Head of caudate nucleus (tissue), 42 donors: ENCODE measurements at places on chromosomes 12 and 14.
A peak's percentile ranks its signal among the peaks of the same experiment; 100 is the strongest.

DNA sequence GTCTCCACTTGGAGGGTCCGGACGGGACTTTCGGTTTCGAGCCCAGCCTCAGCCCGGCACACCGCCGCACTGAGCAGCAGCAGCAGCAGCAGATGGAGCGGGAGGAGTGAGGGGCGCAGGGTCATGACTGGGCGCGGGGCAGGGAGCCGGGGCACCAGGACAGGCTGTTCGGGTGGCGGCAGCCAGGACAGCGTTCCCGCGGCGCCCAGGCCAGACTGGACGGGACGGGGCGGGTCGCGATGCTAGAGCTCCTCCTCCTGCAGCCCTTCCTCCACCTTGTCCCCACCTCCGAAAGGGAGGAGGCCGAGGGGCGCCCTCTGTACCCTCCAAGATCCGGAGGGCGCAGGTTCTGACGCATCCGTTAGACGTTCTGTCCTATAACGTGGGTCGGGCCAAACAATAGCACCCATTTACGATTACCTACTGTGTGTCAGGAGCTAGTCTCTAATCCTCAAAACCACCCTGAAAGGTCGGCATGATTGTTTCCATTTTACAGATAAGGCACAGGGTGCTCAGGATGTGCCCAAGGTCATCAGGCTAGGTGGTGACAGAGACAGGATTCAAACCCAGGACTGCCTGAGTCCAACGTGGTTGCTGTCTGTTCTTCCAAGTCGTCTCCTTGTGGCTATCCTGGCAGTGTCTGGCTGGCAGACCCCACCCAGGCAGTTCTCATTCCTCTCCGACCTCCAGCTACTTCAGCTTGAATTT is at the start of gene FKBP11:
FKBP11 (minus strand) TSS at position 189 of the 708 bp plus-strand sequence; CDS start at position 125, 64 bp downstream.
- no peak for DNase-seq

- DNase-seq, result peak; percentile 36
These were observed 30.4 kb downstream of the CCDC92 start for GRCh38 chr12:123942238-123942653.

DNA sequence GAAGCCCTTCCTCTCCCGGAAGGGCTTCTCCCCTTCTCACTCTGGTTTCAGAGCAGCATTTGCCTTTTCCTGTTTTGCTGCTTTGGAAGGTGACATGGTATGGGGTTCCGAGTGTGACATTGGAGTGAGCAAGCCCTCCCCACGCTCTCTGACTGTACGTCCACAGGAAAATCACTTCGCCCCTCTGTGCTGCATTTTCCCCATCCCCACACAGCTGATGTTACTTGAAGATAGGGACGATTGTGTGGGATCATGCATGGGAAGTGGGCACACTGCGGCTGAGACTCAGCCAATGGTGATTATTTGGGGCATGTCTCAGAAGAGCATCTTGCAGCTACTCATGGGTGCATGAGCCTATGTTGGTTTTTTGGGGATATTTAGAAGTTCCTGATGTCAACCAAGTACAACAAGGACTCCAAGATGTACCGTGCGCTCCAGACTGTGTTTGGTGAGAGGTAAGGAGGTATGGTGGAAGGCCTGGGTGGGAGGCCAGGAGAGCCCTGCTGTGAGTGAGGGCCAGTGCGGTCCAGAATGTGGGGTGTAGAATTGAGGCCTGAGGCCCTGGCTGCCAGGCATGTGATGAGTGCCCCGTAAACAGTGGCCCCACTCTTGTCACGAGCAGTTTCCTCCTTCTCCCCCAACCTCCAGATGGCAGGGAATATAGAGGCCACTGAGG is 15.1 kb downstream of the CYP46A1 start:
- DNase-seq, result no peak

GRCh38 chr12:107349008-107349747 is 255.8 kb upstream of the CRY1 start:
- no peak for DNase-seq

DNA sequence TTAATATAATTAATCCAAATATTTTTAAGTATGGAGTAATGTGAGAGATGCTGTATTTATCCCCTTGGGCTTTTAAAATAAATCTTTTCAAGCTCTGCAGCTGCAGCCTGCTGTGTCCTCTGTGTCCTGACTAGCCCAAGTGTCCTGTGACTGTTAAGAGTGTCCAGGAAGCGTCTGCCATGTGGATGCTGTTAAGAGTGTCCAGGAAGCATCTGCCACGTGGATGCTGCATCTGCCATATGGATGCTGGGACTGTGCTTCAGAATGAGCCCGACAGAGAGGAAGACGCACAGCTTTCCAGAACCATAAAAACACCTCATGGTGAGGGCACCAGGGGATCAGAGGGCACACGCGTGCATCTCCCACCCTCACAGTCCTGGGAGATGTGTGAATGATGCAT is 307.2 kb downstream of the ADGRD1 start:
- DNase-seq, result no peak

DNA sequence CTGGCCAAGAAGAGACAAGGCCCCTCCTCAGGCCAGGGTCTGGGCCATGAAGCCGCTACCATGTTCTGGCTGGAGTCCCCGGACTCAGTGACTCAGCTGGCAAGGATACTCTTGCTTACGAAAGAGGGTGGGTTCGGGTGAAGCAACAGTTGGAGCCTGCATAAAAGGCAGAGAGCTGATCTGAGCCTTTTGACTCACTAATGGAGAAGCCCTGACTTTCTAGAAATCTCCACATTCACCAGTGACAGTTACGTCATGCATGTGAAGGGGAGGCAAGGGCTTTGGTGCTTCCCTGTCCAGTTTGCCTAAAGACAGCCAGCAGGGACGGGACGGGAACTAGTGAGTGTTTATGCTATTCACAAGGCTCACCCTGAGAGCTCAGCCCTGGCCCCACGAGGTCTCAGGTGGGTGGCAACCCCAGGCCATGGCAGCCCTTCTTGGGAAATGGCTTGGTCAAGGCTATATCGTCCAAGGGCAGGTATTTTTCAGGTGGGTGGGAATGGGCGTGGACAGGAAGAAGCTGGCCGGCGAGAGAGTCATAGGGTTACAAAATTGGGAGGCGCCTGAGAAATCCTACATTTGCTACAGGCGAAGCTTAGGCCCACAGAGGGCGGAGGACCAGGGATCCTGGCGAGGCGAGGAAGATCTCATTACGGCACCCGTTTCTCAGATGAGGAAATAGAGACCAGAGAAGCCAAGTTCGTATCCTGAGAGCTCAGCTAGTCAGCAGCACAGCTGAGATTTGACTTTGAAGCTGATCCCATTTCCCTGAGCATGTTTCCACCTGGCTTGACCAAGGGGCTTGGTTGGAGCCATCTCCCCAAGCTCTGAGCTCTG is 314.6 kb downstream of the BCL11B start:
- DNase-seq, result no peak

DNA sequence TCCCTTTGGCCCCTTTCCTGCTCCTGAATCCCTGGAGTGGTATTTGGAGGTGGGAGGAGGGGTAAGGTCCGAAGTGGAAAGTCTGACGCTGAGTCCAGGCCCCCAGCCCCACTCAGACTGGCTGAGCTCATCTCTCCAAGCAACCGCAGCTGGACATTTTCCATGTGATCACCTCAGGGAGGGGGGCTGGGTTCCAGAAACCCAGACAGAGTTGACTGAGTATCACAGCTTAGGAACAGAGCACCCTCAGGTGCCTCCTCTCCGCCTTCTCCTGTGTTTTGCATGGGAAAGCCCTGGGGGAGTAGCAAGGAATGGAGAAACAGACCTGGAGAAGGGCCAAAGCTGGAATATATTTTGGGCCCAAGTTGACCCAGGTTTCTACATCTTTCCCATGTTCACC is 8.0 kb upstream of the ITGA5 start:
- DNase-seq, result no peak

GRCh38 chr12:115872919-115873357 is 404.6 kb downstream of the MED13L start:
- no peak for DNase-seq

GRCh38 chr14:59481407-59481806 is 2.8 kb downstream of the L3HYPDH start:
- no peak for DNase-seq

DNA sequence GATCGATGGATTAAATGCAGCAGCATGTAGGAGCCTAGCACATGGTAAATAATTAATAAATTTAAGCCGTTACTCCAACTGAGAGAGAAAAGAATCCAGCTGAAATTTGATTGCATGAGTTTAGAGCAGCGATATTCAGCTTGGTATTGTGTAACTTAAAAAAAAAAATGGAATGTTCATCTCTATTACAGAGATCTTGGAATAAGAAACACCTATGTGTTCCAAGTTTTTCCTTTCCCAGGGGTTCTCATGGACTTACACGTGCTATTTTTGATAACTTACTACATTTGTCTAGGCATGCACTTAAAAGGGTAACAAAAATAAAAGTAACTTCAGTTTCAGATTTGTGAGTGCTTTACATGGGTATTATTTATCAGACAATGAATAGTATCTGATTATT is 122.8 kb downstream of the RASSF9 start:
- no peak for DNase-seq

DNA sequence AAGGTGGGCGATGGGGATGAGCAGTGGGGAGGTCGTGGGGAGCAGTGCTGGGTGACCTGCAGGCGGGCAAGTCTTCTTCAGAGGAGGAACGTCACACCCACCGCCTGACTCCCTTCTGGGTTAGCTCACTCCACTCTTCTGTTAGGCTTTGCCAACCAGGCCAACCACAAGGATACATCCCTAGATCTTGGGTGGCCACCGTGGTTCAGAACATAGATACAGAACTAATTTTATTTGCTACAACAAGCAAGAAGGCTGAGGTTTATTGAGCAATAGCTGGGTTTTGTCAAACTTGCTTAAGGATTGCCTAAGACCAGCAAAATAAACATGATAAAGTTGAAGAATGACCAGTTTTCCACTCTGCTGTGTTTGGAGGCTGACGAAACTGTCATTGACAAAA is 109.4 kb downstream of the DACT1 start:
- no peak for DNase-seq

GRCh38 chr14:32377046-32377646 is 48.0 kb downstream of the AKAP6 start:
- no peak for DNase-seq

- DNase-seq, result no peak
These were observed 58.7 kb downstream of the RALGAPA1 start for GRCh38 chr14:35750202-35750904.

DNA sequence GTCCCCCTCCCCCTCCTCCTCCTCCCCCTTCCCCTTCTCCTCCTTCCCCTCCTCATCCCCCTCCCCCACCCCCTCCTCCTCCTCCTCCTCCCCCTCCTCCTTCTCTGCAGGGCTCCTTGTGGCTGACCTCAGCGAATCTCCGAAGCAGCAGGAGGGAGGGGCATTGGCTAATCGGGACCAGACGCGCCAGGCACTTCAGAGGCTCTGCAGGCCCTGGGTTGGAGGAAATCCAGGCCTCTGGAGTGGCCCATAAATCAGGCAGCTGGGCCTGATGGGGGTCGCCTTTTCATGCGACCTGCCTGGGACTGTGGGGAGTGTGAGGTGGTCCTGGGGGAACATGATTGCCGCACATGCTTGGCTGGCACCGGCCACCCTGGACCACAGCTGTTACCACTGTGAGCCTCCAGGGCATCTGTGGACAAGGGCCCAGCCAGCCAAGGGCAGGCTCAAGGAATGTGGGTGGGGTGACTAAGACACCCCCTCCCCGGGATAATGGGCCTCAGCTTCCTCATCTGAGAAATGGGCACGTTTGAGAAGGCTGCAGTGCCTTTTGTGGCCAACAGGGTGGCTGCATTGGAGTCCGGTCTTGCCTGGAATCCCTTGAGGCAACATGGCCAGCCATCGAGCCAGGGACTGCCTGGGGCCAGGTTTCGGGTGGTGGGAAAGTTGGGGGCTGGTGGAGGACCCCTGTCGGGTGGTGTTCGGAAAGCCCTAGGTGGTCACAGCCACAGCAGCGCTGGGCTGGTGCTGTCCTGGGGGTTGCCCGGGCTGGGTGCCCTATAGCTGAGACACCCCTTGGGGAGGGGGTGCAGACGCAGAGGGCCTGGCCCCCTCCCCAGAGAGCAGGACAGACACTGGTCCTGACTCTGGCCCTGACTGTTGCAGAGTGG is 12.0 kb downstream of the KIF26A start:
- DNase-seq, result no peak

GRCh38 chr12:48192861-48193260 is 9.4 kb downstream of the CCDC184 start:
- no peak for DNase-seq

GRCh38 chr12:100860611-100861010 is 66.0 kb downstream of the ANO4 start:
- DNase-seq, result no peak

GRCh38 chr12:49086116-49086515 is 8.5 kb downstream of the DHH start:
- DNase-seq, result no peak

DNA sequence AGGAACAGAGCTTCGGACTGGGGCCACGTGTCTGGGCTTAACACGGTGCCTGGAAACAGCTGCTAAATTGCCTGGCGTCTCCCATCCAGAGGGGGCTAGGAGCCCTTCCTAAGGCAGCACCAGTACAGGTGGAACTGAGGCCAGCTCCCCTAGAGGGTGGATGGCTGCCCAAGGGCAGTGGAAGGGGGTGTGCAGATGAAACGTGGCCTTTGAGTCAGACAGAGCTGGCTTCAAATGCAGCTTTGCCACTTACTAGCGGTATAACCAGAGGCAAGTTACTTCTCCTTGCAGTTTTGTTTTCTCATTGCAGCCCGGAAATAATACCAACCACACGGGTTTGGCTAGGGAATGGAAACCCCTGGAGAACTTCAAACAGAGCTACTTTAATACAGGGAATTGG is 59.3 kb upstream of the SLC24A4 start:
- DNase-seq, result peak; percentile 35

DNA sequence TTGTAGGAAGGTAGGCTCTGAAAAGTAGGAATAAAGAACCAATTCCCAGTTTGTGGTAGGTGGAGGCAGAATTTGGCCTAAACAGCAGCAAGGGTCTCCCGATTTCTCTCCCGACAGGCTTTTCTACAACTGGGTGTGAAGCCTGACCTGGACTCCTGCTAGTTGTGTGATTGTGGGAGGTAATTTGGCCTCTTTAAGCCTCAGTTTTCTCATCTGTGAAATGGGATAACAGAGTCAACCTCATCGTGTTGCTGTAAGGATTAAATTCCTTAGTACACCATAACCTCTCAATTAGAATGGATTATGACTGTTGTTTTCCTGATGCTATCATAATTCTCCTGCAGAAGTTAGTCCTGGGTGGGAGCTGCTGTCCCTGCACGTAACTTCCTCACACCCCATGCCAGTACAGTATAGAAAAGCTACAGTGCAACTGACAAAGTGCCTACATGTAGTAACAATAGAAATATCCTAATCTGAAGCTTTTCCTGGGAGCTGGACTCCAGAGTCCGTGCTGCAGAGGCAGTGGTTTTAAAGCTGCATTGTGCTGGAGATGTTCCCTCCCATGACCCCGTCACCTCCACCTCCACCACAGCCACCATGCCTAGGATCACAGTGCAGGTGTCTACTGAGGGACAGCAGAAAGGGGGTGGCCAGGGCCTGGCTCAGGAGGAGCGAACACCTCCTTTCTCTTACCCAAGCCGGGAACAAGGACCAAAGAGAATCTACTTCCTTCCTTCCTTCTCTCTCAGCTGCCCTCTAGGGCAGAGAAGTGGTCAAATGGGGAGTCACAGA is 76.5 kb downstream of the FBXL14 start:
- DNase-seq, result no peak

- DNase-seq, result no peak
These were observed 1.2 kb downstream of the FOS start for GRCh38 chr14:75279763-75280290.

- DNase-seq, result no peak
These were observed 87.0 kb downstream of the DAD1 start for GRCh38 chr14:22502007-22502406.
